HCT116 (cell line): ENCODE measurements at places on chromosomes 16 and 17.

- no peak for DNase-seq
Measured at GRCh38 chr17:81683208-81683583, 401 bp downstream of the ARL16 start.

DNA sequence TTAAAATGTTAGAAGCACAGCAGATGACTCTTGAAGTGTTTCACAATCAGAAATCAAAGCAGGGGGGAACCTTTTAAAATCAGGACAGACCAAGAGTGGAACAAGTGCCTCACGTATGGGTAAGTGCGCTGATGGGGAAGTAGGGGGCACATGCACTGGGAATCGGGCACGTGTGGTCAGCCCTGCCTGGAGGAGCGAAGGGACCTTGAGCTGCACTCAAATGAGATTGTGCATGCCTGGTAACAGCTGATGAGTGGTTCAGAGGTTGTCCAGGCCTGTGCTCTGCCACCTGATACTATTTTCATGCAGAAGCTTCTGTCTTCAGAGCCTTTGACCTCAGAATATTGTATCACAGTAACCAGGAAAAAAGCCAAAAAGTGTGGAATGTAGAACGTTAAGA lies 13.7 kb upstream of the XYLT2 start:
- no peak for DNase-seq

DNA sequence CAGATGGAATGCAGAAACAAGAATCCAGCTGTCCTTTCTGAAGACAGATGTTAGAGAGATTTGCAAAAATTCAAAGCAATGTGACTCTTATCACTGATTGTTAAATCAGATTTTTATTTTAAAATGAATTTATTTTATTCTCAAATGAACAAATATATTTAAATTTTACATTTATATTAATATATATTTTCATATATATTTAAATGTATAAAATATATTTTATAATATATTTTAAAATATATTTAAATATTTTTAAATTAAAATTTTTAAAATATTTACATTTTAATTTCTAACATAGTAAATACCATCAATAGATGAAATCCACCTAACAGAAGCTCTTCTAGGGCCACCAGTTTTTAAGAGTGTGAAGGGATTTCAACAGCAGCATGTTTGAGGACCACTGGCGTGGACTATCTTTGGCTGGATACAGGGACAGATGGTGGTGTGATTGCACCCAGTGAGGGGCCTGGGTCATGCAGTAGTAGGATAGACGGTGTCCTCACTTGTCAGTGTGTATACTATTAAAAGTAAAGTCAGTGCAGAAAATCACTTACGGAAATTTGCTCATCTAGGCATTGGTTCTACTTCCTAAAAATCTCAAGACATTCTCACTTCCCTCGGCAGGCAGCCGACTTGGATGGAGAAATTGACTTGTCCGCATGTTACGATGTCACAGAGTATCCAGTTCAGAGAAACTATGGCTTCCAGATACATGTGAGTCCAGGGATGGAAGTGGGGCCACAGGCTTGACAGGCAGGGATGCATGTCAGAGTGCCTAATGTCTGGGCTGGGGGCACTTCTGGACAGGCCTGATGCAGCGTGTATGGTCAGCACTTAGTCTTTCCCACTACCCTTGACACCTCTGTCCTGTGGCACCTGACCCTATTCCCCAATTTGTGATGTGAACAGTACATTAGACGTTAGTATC lies 56.3 kb downstream of the PLD6 start:
- DNase-seq, result no peak

GRCh38 chr17:7167832-7168231 lies 11.3 kb downstream of the ASGR1 start:
- no peak for DNase-seq

DNA sequence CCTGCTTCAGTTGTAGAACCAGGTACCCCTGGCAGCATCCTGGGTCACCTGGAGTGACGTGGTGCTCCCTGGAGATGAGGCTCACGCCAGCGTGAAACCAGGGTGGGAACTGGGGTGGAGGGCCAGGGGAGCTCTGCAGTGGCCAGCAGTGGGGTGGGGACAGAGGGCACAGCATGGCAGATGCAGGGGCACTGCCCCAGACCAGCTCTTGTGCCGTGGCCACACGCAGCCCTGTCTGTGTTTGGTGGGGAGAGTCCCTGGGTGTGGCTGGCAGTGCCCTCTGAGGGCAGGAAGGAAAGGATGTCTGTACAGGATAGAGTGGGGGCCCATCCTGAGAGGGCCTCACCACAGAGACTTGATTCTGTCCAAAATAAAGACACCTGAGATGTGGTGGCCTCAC lies 24.5 kb downstream of the ZNF750 start:
- DNase-seq, result no peak

GRCh38 chr17:18039535-18040260 lies 490 bp downstream of the GID4 start:
- no peak for DNase-seq

GRCh38 chr17:58330997-58331814 lies 2.6 kb upstream of the TSPOAP1 start:
- no peak for DNase-seq

- no peak for DNase-seq
Measured at GRCh38 chr16:83899272-83899897, 470 bp downstream of the MLYCD start.

GRCh38 chr17:1512351-1512750 lies 4.1 kb downstream of the INPP5K start:
- DNase-seq, result no peak

DNA sequence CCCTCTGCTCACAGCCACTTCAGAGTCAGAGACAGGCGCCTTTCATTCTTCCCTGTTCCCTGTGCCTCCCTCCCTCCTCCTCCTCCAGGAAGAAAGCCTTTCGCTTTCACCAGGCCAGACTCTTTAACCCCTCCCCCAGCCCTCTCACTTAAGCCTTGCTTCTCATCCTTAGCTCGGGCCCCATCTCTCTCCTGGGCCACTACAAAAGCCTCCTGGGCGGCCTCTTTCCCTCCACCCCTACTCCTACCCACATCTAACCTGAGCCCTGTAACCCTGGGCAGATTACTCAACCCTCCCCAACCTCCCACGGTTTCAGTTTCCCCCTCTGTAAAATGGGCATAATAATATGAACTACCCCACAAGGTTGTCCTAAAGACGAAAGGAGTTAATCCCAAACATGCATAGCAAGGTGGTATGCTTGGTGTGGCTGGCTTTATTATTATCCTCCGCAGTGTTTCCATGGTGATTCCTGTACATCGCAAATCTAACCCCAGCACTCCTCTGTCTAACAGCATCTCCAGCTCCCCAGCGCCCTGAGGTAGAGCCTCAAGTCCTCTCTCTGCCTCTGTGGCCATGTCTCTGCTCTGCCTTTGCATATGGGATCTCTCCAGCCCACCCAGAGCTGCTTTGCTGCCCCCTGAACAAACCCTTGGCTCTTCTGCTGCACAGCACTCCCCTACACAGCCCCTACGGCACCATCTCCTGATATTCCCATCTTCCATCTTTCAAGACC lies 17.7 kb downstream of the PIMREG start:
- no peak for DNase-seq

DNA sequence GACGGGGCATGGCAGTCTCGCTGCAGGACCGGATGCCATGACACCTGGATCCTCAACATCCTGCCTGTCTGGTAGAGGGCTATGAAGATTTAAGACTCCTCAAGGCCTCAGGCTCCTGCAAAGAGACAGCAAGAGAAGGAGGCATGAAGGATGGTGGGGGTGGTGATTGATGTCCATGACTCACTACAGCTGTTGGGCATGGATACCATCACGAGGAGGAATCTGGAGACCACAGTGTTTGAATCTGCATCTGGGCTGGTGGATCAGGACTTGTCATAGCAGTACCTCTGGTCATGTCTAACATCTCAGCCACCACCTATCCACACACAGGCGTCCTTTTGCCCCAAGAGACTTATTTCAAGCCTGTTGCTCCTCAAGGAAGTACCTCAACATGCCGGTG lies 50.2 kb upstream of the WSCD1 start:
- no peak for DNase-seq

DNA sequence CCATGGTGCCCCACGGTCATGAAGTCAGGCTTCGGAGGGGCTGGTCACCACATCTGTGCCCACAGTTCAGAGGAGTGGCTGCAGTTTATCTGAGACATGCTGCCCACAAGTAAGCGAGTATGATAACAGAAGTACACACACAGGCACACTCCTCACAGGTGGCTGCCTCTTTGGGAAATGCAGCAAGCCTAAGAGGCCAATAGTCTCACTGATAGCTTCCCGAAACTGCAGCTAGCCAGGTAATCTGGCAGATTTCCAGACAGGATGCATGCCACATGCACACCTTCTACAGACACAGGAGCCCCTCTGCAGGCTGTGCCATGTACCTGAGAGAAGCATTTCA lies 12.6 kb upstream of the GFOD2 start:
- DNase-seq, result no peak

DNA sequence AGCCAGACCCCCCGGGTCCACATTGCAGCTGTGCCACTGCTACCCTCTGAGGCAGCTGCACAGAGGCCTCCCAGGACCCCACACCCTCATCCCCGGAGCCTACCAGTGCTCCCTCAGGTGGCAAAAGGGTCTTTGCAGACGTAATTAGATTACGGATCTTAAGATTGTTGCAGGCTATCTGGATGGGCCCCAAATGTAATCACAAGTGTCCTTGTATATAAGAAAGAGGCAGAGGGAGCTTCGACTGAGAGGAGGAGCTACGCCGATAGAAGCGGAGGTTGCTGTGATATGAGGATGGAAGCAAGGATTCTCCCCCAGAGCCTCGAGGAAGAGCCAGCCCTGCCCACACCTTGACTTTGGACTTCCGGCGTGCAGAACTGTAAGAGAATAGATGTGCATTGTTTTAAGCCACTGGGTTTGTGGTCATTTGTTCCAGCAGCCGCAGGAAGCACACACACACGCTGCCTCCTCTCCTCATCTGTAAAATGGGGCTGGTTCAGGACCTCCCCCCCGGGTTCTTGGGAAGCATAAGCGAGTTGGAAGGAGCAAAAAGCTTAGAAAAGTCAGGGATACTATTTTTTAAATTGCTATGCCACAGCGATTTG lies 10.5 kb upstream of the RAI1 start:
- no peak for DNase-seq

- DNase-seq, result no peak
Measured at GRCh38 chr16:51839727-51840462, 688.8 kb upstream of the SALL1 start.

DNA sequence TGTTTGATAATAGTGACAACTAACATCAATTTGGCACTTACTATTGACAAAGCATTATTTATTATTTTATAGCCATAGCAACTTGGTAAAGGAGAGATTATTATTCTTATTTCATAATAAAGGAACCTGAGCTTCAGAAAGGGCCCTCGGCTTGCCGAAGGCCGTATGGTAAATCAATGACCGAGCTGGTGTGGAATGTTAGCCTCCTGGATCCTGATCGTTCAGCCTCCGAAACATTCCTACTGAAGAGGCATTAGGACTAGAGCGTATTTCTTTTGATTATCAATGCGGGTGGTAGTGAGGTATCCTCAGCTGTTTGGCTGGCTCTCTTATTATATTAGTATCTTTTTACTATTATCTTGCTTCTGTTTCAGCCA lies 199.3 kb upstream of the TBX2 start:
- DNase-seq, result no peak

DNA sequence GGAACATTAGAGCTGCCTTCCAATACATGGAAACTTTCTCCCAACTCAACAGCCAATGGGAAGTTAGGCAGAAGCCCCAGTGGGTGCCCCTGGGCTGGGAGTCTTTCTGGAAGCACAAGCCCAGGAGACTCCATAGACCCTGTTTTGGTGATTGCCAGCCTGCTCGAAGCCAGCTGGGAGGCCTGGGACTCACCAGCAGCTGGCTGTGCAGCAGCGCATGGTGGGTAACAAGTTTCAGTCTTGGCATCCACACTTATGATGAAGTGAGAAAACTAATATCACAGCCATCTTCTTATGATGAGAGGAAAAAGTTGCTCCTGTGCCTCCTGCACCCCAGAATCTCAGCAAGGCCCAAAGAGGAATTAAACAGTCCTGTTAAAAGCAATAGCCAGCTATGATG lies 522.5 kb upstream of the CDH5 start:
- DNase-seq, result no peak
